Hypothalamus (tissue), 51 donors: ENCODE measurements at places on chromosomes 2 and 18.

DNA sequence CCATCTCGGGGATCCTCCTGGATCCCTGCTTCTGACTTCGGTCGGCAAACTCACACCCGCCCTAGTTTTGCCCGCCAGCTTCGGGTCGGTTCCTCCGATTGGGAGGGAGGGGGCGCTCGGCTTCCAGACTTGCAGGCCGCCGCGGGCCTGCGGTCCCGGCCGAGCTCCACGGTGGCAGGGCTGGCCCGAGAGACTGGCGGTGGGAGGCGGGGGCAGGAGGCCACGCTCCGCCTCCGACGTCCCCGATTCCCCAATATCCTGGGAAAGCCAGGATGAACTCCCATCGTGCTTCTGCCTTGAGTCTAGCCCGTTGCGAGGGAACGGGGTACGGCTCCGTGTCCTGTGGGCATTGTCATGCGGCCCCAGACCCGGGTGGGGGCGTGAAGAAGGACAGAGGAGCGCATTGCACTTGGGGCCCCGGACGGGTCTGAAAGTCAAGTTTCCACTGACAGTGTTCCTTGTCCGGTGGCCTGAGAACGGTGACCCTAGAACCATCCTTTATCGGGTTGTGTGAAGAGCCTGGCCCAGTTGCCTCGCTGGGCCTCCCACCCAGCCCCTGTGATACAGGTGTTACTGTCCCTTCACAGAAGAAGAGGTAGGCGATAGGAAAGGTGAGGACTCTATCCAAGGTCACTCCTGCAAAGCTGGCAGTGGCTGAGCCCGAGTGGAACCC, 2.4 kb upstream of the INHBB start:
- DNase-seq: peak; percentile 64

GRCh38 chr2:227474410-227474809, 2.5 kb downstream of the AGFG1 start:
- no peak for DNase-seq

DNA sequence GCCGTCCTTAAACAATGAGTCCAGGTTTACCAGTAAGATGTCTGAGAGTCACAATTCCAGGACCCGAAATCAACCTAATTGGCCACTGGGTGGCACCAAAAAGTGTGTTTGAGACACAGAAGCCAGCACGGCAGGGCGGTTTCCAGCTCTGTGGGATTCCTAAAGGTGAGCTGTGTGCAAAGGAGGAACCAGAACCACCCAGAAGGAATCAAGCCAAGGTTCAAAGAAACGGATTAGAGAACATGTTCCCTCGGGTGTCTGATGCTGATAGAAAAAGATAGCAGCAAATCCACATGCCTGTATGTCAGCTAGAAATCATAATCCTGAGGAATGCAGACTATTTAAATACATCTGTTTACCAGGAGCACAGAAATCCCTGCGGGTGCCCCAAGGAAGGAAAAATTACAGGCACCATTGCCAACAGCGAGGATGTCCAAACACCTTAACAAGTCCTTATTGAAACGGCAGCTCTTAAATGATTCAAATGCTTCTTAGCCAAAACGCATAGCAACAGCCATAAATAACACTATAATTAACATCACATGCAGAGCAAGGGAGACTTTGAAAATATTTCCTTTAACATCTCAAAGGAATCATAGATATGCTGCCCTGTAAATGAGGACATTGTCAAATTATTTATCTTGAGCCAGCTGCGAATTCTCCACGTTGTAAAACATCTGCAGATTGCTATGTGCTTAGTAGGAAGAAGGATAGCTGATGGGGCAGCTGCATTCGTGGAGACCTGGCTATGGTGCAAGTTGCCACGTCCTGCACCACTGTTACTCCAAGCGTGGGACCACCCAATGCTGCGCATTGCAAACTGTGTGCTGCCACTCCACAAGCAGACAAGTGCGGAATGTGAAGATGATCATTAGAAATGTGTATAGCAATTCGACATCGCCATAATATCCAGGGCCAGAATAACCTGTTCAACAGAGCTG, 318.7 kb upstream of the NCKAP5 start:
- DNase-seq: peak; percentile 28

- DNase-seq: no peak
Observed at GRCh38 chr2:145015561-145015960, 495.6 kb upstream of the ZEB2 start.

DNA sequence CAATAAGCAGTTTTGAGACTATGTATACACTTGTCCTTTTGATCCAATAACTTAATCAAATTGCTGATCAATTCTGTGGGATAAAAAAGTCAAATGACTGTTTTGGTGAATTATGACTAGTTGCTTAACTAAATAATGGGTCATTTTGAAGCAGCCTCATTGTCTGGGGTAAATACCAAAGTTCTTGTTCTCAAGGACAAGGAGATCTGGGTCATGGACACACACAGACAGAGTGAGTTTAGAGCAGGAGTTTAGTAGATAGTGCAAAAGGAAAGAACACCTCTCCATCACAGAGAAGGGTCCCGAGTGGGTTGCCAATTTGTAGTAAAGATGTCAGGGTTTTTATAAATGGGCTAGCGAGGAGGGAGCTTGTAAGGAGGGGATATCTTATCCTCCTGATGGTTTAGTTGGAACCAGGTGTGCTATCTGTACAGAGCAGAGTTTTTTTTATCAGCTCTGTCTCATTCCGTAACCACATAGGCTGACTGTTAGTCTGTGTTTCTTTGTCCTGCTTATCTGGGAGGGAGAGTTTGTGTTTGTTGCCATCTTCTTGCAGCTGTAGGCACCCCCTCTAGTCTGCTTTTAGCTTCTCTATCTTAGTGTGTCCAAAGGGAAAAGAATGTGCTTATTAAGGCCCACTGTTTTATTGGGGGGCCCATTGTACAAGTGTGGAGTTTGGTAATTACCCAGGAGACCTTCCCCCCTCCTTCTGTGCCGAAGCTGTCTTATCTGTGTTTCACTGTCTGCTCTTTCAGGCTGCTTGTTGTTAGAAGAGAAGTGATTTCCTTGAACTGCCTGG, 48.7 kb upstream of the C1GALT1C1L start:
- DNase-seq: no peak

- DNase-seq: no peak
Observed at GRCh38 chr18:11689669-11690565, 853 bp downstream of the GNAL start.

DNA sequence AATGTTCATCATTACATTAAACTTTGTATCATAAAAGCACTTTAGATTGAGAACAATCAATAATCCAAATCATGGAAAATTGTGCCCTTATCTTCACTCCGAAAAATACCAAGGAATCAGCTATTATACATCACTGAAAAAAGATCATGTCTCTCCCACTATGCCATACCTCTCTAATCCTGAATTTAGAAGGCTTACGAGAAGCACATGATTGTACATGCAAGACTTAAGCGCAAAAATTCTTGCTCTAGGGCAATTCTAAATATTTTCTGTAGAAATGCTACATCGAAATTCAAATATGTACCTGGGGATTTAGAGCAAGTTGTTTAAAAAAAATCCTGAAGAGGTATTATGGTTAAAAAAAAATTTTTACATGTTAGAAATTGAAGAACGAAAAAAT, 1.3 kb downstream of the CYTIP start:
- DNase-seq: no peak

DNA sequence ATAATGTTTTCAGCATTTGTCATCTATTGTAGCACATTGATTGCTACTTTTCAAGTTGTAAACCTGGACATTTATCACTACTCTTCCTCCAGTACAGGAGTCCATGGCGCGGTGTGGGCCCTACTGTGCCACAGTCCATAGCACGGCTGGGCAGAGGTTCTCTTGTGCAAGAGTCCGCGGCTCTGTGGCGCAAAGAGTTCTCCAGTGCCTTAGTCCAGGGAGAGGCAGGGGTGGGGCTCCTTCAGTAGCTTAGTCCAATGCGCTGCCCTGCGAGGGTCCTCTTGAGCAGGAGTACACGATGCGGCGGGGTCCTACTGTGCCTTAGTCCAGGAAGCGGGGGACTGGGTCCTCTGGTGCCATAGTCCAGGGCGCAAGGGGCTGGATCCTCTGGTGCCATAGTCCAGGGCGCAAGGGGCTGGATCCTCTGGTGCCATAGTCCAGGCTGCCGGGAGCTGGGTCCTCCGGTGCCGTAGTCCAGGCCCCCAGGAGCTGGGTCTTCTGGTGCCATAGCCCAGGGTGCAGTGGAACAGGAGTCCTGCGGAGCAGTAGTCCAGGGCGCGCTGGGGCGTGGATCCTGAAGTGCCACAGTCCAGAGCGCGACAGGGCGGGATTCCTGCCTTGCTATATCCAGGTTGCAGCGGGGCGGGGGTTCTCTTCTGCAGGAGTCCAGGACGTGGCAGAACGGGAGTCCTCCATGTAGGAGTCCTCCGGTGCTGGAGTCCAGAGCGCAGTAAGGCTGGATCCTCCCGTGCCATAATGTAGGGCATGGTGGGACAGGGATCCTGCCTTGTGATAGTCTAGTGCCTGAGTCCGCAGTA, 129.3 kb downstream of the CCDC74A start:
- DNase-seq: no peak

- no peak for DNase-seq
Observed at GRCh38 chr2:148512501-148512900, 132.1 kb upstream of the EPC2 start.

- DNase-seq: no peak
Observed at GRCh38 chr18:25140124-25140961, 211.6 kb downstream of the ZNF521 start.

DNA sequence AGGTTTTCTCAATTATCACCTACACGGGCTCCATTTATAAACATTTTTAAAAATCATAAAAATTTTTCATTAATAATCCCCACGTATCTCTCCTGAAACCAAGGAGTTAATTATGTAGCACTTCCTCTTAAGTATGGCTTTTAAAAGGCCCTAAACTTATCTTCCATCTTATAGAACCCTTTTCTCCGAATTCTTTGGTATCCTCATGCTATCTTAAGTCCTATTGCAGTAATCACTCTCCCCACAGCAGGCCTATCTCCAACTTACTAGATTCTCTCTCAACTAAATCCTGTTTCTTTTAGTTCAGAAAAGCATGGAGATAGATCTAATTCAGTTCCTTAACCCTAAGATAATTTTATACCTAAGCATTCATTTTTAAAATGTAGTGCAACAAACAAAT, 26.2 kb downstream of the RPRD1A start:
- no peak for DNase-seq

GRCh38 chr2:216769626-216770025, 74.3 kb upstream of the IGFBP5 start:
- DNase-seq: no peak

DNA sequence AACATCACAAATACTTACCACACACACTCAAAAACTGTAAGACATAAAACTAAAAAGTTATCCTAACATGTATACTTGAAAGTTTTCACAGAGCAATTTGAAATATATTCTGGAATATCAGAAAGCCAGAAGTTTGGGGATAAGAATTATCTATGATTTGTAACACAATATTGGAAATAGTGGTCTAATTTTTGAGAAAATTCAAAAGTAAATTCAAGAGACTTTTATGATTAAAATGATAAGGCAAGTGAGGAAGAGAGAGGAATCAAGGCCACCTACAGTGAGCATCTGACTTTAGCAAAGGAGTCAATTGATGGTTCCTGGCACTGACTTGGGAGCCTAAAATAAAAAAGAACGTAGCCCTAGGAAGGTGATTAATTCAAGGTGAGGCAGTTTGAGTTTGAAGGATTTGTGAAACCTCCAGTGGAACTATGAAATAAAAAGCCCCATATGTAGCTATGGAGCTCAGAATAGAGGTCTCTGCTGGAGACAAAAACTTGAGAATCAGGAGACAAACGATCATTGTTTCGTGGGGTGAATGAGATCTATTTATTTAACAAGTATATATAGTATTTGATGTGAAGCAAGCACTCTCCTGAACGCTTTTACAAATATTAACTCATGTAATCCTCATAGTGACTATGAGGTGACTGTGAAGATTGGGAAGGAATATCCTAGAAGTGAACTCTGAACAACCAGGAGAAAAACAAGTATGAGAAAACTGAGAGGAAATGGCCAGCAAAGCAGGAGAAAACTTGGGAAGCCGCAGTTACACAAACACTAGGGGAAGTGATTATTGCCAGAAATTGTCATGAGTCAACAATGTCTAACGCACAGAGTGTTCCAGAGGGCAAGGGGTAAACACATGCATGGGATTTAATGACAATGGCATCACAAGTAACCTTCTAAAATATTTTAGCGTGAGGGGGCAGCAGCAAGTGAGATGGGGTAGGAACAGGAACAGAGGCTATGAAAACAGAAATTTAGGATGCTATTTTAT, 12.8 kb downstream of the TFPI start:
- no peak for DNase-seq
